ENCODE measurements at places on chromosomes 1 and 21. TPM values are rescaled to one million over a fixed set of nuclear protein-coding genes. Genes with fewer than 3 reads are reported as not detected.

DNA sequence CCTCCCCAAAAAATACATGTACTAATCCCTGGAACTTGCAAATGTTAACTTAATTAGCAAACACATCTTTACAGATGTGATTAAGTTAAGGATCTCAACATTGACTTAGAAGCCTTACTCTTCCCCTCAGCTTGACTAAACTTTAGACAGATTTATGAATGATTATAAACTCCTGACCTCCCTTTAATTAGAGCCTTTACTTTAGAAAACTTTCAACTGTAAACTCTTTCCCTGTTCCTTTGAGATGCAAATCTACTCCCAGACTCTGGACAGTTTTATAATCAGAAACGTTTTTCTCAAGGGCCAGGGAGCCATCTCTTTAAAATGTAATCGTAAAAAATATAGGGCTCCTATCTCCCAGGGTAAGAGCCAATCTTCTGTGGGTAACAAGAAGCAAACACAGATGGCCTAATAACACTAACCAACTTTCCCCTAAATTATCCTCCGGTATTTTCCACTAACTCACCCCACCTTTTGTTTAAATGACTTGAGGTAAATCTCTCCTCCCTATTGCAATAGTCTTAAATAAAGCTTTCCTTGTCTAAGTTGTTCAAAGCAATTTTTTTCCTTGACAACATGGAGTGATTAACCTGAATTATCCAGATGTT, 284.1 kb downstream of the BRINP3 start:
- DNase-seq = no peak

- no peak for DNase-seq
Observed at GRCh38 chr1:216740331-216740730, 17.1 kb upstream of the ESRRG start.

The GJC2 gene
- 17.1 TPM for total RNA-seq

The LCE1D gene
- total RNA-seq = not detected

DNA sequence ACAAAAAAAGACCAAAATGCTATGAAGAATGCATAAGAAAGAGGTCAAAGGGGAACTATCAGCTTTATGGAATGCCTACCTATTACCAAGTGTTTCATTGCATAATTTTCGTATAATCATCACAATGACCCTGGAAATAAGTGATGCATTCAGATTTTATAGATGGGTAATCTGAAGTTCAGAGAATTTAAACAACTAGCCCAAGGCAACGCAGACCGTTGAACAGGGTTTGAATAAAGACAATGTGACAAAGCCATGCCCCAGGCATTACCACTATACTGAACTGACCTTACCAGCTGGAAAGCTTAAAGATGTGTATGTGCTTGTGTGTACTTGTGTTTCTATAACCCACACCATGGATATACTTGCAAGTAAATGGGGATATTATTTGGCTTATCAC, 827.6 kb upstream of the ADGRL2 start:
- no peak for DNase-seq

DNA sequence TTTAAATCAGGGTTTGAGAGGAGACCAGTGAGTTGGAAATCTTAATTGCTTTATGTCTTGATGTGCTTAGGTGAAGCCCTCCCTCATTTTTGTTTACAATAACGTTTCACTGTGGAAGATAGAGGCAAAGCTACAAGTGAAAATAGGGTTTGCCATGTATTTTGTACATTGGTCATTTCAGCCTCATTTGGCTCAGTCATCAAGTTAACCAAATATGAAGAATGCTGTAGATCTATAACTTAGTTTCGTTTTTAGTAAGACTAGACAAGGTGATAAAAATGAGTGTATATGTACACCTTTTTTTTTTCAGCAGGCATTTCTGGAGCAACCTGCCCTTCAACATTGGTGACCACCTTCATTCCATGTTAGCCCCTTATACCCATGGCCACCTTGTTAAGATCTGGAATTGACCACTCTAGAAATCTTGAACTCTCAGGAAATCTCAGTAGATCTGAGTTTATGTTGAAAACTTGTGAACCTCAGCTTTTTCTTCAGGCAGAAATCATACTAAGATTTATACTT, 2.9 kb downstream of the NFYC start:
- DNase-seq = no peak
